T-cell (primary cell): ENCODE measurements at places on chromosomes 1 and 21. TPM values are rescaled to one million over a fixed set of nuclear protein-coding genes. Genes with fewer than 3 reads are reported as not detected.

- no peak for DNase-seq
These were observed 34.4 kb upstream of the COP1 start for GRCh38 chr1:176241385-176242015.

DNA sequence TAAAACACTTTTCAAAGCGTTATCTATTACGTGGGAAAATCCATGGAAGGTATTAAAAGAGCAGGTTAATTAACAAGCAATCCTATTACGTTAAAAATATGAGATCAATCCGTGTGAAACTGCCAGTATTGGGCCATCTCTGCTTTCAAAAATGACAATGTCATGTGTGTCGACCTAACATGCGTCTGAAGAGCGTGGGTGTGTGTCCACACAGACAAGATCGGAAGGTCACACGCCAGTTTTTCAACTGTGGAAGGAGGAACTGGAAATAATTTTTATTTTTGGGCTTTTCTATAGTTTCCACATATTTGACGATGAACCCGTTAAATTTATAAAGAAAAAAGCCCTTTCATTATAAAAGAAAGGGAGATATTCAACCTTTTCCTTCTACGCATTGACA, 17.6 kb upstream of the ALDH4A1 start:
- no peak for DNase-seq

GRCh38 chr1:116226017-116226416, 114.8 kb downstream of the MAB21L3 start:
- no peak for DNase-seq

The ASCL5 gene
- not detected for total RNA-seq

The TIAM1 gene
- total RNA-seq = 79.4 TPM

The SYTL1 gene
- total RNA-seq = 203 TPM

- no peak for DNase-seq
These were observed 213.2 kb upstream of the KIAA0040 start for GRCh38 chr1:175405766-175406165.

DNA sequence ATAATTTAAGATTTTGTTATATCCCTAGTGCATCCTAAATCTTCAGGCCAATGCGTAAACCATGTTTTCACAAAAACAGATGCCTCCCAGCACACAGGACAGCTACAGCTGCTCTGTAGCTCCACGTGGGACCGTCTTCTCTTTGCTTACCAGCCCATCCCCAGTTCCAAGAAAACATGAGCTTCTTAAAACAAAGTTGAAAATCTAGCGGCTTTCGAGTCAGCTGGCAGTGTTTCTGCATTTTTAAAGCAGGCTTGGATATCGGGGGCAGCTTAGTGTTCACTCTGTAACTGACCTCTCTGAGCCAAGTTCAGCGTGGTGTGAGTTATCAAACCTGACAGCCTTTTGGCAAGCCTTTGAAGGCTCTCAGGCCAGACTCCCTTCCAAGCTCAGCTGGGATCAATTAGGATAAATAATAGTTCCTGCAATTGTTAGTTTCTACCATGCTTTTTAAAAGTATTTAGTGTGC, 881.5 kb downstream of the LTN1 start:
- no peak for DNase-seq

The CHIA gene
- not detected for total RNA-seq

GRCh38 chr1:85148524-85149250, 52.1 kb downstream of the SYDE2 start:
- no peak for DNase-seq

The TFAP2E gene
- total RNA-seq = 3.1 TPM
